ENCODE measurements at places on chromosomes 7 and 10.

DNA sequence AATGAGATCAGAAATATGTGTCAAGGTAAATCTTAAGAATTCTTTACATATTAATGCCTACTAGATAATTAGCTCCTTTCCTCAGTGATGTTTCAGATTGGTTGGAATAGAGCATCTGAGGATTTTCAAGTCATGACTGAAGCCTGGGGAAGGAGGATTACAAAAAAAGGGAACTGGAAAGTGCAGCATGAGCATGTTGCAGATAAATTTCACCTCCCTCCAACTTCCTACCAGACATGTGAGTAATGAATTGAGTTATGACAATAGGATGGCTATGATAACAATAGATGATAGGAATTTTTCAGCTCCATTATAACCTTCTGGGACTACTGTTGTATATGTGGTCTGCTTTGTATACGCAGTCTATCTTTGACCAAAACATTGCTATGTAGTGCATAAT lies 104.2 kb upstream of the RAB18 start:
- DNase-seq, result no peak

- DNase-seq, result no peak
Observed at GRCh38 chr10:125011926-125012705, 70.2 kb downstream of the ZRANB1 start.

GRCh38 chr7:117895276-117895675 lies 22.0 kb upstream of the CTTNBP2 start:
- DNase-seq, result no peak

DNA sequence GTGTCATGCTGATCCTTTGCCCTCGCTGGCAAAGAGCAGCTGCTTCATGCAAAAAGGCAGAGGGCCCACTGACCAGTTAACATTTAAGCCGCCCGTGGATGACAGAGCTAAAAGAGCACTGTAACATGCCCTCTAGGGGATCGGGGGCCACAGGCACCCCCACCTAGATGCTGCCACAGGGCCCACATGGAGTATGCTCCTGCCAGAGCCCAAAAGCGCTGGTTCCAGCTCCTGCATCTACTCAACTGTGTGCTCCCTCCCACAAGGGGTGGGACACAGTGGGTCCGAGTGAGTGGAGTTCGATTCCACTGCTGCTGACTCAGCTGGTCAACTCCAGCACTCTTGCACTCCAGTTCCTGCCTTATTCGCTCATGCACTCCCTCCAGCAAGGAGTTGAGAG lies 199.8 kb upstream of the CNTNAP2 start:
- DNase-seq, result no peak

DNA sequence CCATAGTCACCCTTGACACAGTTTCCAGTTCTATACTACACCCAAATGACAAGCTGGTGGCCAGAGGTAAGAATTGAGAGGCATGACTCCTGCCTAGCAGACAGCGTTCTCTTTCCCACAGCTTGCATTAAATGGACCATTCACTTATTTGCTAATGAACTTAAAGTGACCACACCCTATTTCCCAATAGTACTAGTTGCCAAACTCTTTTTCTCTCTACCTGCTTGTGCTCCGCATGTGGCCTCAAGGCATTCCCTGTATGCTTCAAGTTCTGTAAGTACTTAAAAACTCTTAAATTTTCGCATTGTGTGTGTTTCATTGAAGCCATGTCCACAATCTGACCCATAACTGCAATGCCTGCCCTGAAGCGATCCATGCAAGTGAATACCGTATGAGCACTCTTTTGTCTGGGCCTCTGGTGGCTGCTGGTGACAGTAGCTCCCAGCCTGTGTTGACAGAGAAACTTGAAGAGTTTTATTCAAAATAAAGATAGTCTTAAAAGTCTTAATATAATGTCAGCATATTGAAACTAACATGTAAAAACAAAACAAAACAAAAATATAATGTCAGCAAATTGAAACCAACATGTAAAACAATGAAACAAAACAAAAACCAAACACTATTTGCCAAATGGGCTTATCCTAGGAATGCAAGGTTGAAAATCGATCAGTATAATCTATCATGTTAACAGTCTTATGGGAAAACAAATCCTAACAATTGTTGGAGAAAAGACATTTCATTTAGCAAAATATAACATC lies 73.6 kb downstream of the CCSER2 start:
- DNase-seq, result no peak

DNA sequence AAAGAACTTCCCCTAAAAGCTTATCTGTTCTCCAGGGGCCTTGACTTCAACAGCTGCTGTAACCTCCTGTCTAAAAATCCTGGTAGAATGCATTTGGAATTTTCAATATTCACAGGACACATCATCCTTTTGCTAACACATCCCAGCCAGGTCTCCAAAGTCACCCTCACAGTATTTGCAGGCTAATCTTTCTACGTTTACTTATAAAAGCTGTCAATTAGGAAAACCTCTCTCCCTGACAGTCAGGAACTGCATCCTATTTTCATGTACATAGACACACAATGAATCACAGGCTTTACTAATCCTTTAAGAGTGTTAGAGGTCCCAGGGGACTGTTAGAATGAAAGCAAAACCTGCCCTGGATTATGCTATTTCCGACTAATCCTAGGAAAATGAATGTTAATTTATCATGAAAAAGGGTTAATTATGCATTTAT lies 102.2 kb downstream of the GFRA1 start:
- DNase-seq, result no peak

GRCh38 chr10:103175580-103176285 lies 17.3 kb downstream of the NT5C2 start:
- no peak for DNase-seq

DNA sequence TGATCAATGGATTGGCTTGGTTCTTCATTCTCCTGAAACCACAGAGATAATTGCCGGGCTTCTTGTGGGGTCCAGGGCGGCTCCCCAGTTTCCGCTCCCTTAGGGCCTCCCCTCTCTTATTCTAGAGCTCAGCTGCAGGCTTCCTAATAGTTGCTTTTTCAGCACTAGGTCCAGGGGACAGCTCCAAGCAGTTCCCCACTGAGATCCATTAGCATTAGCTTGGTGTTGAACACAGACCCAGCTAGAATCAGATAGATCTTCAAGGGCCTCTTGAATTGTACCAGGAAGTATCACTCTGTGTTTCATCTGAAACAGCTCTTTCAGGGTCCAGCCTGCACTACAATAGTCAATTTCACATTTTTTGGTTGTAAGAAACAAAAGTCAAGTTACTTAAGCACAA lies 238.7 kb downstream of the SEC23IP start:
- DNase-seq, result no peak

Measured in head of caudate nucleus (tissue), 42 donors.